ENCODE measurements at places on chromosomes 2 and 18.

DNA sequence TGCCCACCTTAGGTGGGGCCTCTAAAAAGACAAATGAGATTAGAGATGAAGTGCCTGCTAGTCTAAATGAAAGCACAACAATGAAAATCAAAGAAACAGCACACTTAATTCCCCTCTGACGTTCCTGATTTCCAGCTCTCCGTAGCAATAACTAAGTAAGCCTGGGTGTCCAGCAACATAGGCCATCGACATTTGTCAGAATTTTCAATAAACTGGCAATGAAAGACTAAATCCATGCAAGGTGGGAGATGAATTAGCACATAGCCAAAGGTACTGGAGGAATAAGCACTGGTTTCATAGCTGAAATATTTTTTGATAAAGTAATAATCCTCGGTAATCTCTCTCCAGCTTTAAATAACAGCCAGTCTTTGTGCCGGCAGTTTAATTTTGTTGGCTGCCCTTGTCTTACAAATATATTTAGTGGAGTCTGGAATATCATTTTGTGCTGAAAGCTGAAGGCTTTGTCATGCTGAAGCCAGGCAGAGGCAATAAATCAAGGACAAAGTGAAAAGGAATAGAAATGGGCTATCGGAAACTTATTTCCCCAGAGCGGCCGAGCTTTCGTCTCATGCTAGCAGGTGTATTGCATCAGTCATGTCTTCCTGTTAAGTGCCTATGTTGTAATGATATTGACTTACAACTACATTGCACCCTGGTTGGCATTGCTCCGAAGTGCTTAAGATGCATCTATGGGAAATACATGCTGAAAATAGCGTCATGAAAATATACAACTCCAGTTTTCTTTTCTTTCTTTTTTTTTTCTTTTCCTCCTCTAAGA, 790.1 kb downstream of the CNTNAP5 start:
- DNase-seq = no peak

GRCh38 chr2:85132397-85132796, 795 bp upstream of the TCF7L1 start:
- DNase-seq = no peak

GRCh38 chr2:175154661-175155082, 13.3 kb downstream of the ATF2 start:
- DNase-seq = no peak

DNA sequence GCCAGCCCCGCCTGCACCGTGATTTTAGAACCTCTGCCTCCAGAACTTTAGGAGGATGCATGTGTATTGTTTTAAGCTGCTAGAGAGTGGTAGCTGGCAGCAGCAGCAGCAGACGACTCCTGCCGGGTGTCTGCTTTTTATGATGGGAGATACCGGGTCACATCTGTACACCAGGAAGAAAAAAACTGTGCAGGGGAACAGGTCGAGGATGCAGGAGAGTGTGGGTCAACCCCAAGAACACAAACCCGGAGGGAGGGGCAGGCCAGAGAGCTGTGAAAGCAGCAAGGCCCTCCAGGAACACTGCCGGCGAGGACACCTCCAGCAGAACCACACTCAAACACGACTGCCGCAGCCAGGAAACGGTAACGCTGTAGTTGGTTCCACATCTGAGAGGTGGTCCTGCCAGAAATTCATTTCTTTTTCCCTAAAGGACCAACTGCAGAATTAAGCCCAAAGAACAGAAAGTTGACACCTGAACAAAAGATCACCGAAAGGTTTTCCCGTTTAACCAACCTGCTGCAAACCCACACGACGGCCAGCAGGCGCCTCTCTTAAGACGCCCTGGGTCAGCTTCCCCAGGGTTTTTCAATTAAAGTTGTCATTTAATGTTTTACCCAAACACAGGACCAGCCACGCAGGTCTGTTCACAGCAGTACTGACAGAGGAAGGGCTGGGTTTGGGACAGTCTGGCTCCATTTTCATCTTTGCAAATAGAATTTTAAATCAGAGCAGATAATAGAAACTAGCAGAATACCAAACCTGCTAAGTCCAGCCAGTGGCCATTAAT, 60.5 kb downstream of the NDUFA10 start:
- DNase-seq = no peak

DNA sequence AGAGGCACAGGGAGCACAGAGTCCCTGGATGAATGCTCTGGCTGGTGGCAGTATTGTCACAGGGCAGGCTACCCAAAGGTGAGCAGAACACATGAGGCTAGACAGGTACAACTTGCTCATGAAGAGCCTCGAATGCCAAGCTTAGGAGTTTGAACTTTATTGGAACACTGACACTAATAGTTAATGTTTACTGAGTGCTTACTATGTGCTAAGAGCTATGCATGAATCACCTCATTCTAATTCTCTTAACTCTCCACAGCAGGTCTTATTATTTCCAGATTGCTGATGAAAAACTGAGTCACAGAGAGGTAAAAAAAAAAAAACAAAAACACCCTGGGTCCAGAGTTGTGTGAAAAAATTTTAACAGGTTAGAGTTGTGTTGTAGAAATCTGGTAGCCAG, 6.1 kb upstream of the EMX1 start:
- no peak for DNase-seq

DNA sequence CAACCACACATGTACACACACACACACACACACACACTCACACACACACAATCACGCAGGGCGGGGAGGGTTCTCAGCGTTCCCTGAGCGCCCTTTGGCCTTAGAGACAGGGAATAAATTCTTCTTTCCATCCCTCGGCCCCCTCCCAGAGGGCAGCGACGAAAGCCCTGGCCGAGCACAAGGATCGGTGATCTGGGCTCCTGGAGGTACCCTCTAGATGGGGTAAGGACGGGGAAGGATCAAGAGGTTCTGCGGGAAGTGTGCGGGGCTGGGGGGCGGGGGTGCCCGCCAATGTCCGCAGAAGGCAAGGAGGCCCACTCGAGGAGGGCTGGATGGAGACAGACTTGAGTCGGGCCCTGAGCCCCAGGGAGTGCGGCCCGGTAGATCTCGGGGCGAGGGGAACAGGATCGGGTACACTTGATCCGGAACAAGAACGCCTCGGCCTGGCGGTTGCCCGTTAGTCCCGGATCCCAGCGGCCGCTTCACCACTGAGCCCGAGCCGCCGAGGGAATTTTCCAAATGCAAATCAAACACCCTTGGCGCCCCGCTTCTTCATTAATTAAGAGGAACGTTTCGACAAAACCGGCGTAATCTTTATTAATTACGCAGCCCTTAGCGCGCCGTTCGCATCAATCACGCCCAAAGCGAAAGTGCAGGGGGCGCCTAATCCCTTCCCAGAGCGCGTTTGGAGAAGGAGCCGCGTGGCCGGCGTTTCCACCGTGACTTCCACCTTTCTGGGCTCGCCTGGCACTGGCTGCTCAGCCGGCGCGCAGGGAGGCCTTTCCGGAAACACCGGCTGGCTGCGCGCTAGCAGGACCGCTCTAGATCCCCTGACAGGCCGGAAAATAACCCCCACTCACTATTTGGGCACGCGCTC, 7.0 kb upstream of the PAX3 start:
- DNase-seq = no peak

DNA sequence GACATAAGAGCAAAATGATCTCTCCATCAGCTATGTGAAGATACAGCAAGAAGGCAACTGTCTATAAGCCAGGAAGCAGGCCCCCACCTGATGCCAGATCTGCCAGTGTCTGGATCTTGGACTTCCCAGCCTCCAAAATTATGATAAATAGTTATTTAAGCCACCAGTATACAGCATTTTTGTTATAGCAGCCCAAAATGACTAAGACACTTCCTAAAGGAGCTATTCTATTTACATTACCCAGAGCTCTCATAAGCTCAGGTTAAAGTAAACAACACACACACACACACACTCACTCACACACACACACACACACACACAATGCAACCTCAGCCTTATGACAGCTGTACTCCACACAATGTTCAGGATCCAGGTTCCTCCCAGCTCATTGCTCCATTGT, 5.7 kb upstream of the YPEL5 start:
- no peak for DNase-seq

GRCh38 chr2:184920451-184920965, 322.2 kb downstream of the ZNF804A start:
- DNase-seq = no peak

All from SW 1271 (cell line).